ENCODE measurements at places on chromosomes 4 and X.

- no peak for DNase-seq
Observed at GRCh38 chr4:8267077-8267476, 2.5 kb upstream of the HTRA3 start.

- DNase-seq, result peak; percentile 8
Observed at GRCh38 chrX:12210196-12210815, 72.0 kb downstream of the FRMPD4 start.

DNA sequence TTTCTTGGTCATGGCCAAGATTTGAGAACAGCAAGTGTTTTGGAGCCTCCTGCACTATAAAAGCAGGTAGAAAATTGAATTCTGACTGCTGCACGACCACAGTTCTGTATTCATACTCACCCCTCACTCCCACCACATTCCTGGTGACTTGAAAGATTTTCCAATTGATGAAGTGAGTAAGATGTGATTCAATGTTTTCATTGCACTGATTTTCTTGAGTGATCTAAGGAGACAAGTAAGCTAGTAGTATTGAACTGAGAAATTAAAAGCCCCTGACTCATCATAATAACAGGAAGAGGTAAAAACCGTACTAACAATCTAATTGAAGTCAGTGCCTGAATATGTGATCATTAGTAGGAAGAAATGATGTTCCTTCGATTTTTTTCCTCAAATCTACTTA is 6.1 kb upstream of the SEC24D start:
- DNase-seq, result no peak

GRCh38 chrX:72573158-72573511 is 492 bp upstream of the HDAC8 start:
- no peak for DNase-seq

GRCh38 chr4:1972414-1972813 is 36.4 kb downstream of the NELFA start:
- no peak for DNase-seq
